Activated T-helper 9 cell treated with anti-CD3 and anti-CD28 coated beads, Interleukin-2, amount 50 U/mL, for 16 hours (primary cell): ENCODE measurements at places on chromosomes 6 and 20.

DNA sequence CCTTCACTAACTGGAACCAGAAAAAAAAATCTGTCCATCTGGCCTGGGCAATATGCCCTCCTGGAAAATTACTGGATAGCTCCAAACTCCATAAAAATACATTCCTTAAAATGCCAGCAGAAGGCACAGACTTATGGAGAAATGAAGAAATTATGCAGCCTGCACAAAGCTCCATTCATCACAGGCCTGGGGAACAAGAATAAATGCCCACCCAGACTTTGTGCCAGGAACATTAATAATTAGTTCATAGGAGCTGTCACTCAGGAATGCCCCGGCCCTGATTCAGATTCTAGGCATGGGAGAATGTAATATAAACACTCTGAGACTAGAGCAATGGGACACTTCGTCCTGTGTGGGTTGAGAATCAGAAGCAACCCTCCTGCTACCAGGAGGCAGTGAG is 199.3 kb downstream of the OTOR start:
- DNase-seq: no peak

- DNase-seq: no peak
Observed at GRCh38 chr6:17972074-17972952, 15.1 kb downstream of the KIF13A start.

DNA sequence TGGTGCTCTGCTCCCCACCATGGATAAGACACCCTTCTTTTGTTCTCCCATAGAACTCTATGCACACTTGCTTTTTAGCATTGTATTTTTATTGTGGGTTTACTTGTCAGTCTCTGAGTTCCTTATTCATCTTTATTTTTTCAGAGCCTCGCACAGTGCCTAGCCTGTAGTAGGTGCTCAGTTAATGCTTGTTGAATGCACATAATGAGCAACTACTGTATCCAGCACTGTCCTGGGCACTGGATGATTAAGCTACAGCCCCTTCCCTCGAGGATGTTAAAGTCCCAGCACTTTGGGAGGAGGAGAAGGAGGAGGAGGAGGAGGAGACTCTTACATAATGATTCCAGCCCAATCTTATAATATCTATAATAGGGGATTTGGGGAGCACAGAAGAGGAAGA is 16.8 kb downstream of the MMP24 start:
- no peak for DNase-seq

- no peak for DNase-seq
Observed at GRCh38 chr6:118468682-118469465, 79.2 kb upstream of the PLN start.

DNA sequence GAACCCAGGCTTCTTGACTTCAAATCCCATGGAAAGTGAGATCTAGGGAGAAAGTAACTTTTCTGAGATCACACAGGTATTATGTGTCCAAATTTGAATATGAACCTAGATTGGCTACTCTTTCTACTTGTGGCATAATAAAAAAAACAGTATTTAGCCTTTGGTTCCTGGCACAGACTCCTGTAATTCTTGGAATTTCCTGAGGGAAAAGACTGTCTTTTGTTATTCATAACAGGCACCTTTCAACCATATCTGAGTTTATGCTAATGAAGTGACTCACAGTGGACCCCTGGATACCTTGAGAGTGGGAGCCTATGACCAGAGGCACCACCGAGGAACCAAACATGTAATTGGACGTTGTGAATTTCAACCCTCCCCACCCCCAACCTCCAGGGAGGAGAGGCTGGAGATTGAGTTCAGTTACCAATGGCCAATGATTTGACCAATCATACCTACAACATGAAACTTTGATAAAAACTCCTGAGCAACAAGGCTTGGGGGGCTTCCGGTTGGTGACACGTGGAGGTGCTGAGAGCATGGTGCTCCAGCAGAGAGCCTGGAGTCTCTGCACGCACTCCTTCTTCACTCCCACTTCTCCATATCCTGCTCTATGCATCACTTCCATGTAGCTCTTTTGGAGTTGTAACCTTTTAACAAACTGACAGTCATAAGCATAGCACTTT is 48.8 kb downstream of the LAMA4 start:
- no peak for DNase-seq

DNA sequence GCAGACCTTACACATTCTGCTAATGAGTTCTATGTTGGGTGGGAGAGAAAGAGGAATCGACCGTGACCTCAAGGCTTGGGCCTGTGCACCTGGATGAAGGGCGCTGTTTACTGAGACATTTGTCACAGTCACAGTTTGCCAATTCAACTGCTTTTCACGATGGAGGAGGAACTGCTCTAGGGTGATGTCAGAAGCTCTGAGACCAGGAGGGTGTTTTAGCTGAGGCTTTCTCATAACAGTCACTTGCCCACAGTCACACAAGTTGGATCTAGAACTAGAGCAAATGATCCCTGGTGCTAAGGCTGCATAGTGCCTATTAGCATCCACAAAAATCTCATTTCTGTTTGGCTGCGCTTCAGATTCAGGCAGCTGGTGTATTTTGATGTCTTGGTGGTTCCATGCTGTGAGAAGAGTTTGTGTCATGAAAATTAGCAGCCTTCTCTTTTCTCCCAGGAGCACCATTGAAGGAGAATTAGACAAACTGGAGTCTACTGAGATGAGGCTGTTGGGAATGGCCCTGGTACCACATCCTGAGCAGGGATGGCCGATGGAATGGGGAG is 83.3 kb upstream of the TGM3 start:
- DNase-seq: no peak

DNA sequence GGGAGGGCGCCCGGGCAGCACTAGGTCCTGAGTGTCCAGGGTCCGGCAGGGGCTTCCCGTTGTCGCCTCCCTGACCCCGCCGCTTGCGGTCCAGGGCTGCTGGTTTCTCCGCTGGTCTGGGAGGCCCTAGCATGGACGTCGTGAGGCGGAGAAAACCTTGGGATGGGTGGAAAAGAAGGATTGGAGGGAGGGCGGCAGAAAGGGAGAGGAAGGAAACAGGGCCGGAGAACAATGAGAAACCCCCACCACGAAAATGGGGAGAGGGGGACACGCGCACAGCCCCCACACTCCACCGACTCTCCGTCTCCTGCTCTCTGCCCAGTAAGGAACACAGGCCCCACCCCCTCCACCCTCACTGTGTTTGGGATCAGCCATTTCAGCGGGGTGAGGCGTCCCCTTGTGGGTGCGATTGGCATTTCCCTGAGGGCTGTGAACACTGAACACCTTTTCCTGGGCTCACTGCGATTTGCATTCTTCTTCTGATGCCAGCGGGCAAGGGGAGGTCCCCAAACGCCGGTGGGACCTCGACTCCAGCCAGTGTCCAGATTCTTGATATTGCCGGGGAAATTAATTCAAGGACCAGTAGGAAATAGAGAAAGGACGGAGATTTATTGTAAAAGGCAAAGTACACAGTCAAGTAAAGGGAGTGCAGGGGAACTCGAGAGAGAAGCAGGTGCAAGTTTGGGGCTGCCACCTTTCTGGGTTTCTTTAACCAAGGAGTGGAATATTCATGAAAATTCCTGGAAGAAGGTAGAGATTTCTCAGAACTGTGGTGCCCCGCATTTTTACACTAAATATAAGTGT is 3.3 kb upstream of the RAET1G start:
- DNase-seq: peak; percentile 60
